ENCODE measurements at places on chromosomes 2 and 18.

DNA sequence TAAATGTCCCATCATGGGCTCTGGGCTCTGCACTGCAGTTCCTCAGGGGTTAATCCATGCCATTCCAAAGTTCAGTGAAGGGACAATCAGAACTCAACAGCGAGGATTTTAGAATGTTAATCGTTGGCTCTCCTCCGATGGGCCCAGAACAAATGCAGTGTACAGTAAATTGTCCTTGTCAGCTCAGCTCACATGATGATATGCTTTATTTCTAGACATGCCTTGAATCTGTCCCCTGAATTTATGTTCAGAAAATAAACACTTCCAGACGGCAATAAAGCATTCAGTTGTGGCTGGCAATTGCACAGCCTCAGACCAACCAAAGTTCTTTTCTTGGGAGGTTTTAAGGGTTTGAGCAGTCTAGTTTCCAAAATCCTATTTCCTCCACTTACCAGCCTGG lies 981.2 kb downstream of the BCL11A start:
- DNase-seq = no peak

GRCh38 chr18:36468161-36468560 lies 170.6 kb downstream of the FHOD3 start:
- DNase-seq = no peak

DNA sequence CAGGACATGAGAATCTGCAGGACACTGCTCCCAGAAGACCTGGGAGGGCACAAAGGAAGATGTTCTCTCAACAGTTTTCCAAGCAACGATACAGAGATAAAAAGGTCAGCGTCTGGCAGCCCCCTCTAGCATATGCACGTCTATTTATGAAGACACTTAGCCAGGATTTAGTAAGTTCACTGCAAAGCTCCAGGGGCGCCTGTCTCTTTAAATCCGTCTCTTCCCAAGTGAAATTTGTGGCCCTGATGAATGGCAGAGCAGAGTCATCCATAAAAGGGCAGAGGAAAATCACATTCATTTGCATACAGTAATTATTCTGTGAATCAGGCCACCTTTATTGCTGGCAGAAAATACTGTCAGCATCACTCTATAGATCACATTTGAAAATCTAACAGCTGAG lies 390.9 kb upstream of the SMIM21 start:
- no peak for DNase-seq

GRCh38 chr18:67211646-67212045 lies 304.9 kb downstream of the DSEL start:
- no peak for DNase-seq

DNA sequence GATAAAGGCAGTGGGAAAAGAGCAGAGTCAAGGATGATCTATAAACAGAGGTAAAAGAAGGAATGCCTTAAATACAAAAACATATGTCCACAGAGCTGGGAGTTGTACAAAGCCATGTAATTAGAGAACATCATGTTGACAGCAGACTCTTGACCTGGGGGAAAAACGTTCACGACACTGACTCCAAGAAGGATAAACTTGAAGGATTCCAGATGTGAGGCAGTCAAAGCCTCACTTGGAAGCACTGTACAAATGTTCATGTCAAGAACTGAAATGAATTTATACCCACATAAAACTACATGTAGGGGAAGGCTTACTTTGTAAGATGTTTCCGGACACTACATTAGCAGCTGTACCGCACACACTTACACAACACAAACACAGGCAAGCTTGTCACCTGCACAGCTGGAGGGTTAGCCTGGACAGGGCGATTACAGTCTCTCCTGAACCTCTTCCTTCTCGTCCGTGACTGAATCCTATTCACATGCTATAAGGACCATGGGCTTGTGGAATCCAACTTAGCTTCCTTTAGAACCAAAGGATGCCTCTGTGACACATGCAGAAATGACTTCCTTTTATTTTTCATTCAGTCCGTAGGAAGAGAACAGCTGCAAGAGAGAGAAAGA lies 88.6 kb downstream of the SH3YL1 start:
- DNase-seq = no peak

GRCh38 chr2:150383587-150383986 lies 103.9 kb downstream of the RND3 start:
- no peak for DNase-seq

DNA sequence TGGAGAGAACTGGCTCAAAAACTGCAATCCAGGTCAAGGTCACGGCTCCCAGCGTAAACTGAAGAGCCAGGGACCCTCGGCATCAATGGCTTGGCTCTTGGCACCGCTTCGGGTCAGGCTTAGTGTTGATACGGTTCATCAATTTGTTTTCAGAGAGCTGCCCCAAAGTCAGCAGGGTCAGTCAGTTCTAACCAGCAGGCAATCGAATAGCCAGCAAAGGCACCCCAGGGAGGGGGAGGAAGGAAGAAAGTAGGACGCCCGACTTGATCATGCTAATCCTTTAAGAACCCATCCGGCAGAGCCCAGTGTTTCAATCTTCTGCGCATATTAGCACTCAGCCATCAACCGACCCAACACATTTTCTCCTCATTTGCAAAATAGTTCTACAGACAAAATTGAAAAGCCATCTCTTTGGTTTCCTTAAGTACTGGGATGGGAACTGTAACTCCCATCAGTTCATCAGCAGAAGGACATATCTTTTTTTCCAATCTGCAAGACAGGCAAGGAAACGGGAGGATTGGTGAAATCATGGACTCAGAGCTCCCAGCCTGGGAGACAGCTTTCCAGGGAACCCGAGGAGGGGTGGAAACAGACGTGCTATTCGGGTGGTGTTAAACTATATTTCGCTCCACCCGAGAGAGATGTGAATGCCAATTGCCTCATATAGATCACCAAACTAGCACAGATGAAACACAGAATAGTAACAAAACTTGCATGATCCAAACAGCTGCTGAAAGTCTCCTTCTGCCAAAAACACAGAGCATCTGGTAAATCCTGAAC lies 40.7 kb upstream of the CABLES1 start:
- no peak for DNase-seq

DNA sequence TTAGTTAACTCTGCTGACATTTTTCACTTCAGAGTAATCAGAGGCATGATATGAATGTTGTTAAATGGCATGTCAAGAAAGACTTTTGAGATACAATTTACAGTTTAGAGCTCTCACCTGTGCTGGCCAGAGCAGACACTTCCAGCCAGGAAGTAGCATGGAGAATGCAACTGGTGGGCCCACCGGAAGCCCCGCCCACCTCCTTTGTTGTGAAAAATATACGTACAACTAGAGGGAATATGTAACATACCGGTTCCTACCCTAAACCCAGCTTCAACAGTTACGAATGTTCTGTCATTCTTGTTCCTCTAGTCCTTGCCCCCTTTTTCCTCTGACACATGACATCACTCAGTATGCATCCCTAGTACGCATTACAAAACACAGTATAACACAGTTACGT lies 70.2 kb upstream of the ITM2C start:
- no peak for DNase-seq

GRCh38 chr18:39259736-39260135 lies 1694.1 kb upstream of the CELF4 start:
- no peak for DNase-seq

- DNase-seq = no peak
Observed at GRCh38 chr2:187971893-187972292, 319.8 kb upstream of the GULP1 start.

GRCh38 chr2:204156456-204156855 lies 219.9 kb downstream of the ICOS start:
- DNase-seq = no peak

DNA sequence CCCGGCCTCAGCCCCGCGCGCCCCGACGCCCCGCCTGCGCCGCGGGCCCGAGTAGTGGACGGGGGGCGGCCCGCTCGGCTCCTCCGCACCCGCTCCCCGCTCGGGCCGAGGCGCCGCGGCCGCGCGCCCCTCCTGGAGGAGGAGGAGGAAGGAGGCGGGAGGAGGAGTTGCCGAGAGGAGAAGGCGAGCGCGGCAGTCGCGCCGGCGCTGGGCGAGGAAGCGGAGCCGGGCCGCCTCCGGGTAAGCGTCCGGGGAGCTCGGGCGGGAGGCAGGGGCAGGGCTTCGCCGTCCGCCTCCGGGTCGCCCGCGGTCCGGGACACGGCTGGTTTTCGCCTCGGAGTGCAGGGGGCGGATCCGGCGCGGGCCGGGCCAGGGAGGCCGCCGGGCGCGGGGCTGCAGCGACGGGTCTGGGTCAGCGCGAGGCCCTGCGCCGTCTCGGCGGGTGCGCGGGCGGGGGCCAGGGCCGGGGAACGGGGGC lies at the start of gene SOCS6:
Gene SOCS6 (plus strand): TSS at position 195 of the 478 bp plus-strand sequence. CDS start 35,624 bp downstream, outside the sequence.
- no peak for DNase-seq

DNA sequence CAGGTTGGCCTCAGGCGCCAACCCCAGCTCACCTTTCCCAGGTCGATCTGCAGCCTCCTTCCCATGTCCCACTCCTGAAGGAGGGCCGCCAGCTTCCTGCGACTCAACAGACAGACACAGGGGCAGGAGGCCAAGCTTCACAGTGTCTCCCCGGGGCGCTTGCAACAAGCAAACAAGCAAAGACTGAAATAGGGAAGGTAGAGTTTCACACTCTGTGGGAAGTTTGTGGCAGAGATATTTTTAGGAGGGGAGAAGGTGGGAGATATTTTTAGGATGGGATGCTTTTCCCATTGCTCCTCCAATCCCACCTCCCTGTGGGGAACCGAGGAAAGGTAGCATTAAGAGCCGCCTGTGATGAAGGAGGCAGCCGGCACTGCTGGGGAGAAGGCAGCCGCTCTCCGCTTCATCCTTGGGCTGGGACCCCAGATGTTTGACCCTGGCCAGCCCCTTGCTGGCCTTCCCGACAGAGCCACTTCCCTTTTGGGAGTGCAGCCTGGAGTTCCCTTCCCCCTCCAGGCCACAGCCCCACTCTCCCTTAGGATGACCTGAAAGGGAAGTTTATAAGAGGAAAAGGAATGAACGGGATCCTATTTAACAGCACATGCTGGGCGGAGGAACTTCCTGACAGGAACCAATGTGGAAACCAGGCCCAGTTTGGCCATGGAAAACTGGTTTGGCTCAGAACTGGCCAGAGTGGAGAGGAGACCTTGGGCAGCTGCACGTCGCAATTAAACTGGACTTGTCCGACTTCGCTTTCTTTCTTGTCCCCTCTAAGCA lies 142.2 kb upstream of the SMAD2 start:
- no peak for DNase-seq

DNA sequence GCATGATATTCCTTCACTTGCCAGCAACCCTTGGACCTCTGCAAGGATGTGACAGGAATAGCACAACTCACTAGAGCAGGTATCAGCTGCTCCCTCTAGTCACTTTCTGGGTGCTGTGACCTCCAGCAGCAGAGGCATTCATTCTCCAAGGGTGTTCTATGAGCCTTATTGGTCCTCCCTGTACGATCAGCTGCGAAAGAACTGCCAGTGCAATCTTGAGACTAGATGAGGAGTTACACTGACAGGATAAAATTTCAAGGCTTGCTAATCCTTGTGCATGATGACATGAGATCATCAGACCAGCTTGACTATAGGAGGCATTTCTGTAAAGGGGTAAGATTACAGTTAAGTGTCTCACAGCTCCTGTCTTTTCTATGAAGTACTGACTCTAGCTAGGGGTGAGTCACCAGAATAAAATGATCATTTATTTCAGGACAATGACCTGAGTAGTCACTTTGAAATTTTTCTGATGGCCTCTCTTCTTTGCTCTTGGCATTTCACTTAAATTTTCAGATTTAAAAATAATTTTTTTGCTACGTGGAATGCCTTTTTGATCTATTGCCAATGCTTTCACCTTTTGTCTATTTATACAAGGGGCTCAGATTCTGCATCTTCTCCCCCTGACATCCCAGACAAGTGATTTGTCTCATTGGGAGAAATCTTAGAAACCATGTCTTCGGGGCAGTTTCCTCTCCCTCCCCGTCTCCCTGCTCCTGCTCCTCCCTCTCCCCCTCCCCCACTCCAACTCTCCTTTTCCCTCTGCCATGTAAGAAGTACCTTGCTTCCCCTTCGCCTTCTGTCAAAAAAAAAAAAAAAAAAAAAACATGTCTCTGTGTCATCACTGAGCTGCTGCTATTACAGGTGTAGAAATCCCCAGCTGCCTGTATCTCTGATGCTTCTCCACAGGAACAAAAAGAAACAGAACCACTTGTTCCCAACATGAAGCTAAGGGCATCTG lies 49.2 kb upstream of the FRZB start:
- DNase-seq = no peak

DNA sequence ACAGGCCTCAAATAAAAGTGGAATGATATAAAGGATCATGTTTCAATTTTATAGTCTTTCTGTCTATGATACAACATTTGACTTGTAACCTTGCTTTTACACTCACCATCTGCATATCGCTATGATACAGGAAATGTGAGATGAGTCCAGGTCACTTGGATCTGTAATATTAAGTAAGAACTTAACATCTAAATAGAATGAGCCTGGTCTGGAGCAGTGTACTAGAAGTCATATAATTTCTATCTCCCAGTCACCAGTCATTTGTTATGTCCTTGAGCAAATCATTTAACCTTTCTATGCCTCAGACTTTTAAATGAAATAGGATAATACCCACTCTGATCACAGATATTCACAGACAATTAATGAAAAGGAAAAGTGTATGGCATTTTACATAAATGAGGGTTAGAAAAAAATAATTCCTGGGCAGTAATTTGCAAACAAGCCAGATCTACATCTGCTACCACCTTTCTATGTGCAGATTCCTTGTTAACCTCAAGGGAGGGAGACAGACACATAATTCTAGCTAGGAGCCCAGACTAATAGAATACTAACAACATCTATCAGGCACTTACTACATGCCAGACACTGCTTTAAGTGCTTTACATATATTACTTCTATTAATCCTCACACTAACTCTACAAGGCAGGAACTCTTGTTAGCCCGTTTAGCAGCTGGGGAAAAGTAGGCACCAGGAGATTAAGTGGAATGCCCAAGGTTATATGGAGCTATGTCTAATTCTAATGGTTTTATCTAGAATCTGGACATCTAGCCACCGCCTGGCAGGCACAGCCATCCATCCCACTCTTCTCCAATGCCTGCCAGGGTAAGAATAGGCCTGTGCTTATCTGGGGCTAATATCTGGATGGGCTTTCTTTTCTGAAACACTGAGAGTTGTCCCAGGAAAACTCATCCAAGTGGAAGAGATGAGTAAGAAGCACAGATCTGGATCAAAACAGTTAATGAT lies 313.6 kb upstream of the CDH20 start:
- no peak for DNase-seq

DNA sequence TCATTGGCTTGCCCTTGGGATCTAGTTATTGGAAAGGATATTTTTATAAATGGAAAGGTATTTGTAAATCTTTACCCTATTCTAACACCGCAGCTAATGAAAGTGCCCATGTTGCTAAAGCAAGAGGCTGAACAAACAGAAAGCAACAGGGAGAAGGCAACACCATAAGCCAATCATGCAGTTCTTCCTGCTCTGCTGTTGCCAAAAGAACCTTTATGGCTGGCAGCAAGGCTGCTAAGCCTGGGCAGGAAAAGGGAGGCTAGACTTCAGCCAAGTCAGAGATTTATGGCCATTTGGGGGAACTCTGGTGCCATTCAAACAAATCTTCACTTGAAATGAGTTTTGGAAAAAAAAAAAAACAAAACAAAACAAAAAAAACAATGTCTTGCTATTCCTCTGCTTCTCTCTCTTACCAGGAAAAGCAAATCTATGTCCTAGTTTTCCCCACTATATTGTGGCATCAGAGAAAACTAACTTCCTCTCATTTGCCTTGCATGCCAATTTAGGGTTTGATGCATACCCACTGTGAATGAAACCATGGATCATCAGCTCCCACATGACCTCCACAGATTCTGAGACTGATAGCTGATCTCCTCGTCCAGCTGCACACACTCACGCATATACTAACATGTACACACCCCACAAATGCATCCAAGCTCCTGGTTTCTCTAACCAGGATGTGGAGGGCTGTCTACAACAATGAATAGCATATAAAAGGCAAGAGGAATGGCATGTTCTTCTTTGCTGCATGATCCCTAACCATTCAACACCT lies 179.3 kb downstream of the C1D start:
- no peak for DNase-seq

Data from right atrium auricular region (tissue), 2 donors.